Left hindlimb (tissue), 1 donor: ENCODE measurements at places on chromosomes 5 and 9.

DNA sequence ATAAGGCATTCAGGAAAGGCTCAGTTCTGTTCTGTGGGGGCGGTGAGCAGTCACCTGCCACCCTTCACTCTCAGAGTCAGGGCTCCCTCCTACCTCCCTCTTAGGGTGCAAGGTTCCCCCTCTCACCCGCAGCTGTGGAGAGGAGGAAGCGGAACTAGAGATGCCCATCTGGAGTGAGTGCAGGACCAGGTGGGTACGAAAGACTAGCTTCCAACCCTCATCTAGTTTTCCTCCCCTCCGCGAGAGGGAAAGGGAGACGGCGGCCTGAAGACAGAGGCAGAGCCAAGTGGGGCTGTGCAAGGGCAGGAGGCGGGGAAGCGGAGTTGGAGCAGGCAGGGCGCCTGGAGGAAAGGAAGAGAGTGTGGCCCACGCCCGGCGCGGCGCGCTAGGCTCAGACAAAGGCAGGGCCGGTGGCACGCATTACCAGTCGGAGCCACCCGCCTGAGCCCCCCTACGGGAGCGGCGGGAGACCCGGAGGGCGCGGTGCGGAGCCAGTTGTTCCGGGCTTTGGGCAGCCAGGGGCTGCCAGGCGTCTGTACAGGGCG, 7.3 kb downstream of the PRR7 start:
- peak; percentile 77 for DNase-seq

DNA sequence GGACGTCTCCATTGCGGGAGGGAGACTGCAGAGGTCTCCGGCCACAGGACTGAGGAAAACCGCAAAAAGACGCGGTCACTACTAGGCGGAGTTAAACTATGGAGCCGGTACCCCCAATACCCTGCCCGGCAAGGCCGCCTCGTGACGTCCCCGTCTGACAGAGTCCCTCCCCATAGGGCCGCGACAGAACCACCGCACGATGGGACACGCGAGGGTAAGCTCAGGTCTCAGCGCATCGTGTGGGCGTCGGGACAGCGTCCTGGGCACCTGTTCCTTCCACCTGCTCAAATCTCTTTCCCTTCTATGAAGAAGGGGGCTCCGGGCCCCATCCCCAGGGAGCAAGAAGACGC, 35.2 kb upstream of the GLDC start:
- no peak for DNase-seq

DNA sequence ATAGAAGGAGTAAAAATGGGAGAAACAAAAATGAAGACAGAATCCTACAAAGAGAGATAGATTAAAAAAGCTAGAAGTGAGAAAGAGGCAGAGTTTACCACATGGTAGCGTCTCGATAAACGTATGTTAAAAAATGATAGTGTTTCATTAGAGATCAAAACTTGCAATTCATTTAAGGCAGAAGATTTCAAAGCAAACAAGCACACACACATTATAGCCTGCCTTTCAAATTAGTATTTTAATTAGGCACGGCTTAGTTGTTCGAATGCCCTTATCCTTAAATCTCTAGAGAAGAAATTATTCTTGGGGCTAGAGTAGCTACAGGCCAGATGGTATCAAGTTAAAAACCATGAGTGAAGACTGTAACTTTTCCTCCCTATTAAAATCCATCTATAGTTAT, 6.0 kb downstream of the STOM start:
- DNase-seq, result no peak

GRCh38 chr5:16656561-16657191, 39.9 kb upstream of the RETREG1 start:
- DNase-seq, result peak; percentile 47

- no peak for DNase-seq
These were observed 36.5 kb upstream of the CTSV start for GRCh38 chr9:97075289-97075985.

DNA sequence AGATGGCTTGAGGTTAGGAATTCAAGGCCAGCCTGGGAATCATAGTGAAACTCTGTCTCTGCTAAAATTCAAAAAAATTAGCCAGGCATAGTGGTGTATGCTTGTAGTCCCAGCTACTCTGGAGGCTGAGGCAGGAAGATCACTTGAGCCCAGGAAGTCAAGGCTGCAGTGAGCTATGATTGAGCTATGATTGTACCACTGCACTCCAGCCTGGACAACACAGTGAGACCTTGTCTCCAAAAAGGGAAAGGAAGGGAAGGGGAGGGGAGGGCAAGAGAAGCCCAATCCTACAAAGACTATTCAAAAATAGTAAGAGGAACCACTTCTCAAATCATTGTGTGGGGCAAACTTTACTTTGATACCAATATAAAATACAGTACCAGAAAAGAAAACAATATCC, 11.2 kb downstream of the SEMA4D start:
- no peak for DNase-seq

DNA sequence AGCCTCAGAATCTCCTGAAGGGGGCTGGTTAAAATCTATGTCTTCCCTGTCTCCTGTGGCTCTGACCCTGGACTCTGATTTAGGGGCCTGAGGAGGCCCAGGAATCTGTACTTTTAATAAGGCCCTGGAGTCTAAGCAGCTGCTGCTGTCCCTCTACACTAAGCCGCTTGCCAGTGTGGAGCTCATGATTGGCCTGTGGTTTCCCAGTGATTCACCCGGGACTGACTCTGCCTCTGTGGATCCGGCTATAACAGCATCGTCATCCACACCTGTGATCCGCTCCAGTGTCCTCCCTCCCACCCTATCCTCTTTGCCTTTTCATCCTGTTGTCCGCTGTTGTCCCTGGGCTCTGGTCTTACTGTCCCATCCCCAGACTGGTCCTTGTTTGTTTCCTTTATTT, 3.7 kb downstream of the SLC31A2 start:
- no peak for DNase-seq

GRCh38 chr5:50967563-50968355, 301.3 kb downstream of the PARP8 start:
- DNase-seq, result peak; percentile 34

DNA sequence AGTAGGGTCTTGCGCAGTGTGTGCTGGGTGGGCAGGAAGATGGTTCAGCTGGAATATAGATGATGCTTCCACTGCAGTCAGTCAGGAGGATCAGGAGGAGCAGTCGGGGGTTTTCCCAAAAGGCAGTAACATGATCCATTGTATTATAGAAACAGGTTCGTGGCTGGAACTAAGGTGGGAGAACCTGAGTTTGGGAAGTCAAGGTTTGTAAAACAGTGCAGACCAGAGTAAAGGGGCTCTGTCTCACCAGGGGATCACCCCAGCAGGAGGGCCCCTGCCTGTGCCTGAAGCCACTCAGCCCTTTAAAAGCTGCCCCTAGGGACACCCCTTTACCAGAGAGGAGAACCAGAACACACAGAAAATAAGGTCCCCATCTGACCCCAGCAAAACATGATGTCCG, 213.4 kb downstream of the AUH start:
- no peak for DNase-seq

- no peak for DNase-seq
These were observed 9.2 kb upstream of the ESM1 start for GRCh38 chr5:54994628-54995027.

GRCh38 chr9:91047993-91048607, 246.5 kb downstream of the SYK start:
- no peak for DNase-seq

DNA sequence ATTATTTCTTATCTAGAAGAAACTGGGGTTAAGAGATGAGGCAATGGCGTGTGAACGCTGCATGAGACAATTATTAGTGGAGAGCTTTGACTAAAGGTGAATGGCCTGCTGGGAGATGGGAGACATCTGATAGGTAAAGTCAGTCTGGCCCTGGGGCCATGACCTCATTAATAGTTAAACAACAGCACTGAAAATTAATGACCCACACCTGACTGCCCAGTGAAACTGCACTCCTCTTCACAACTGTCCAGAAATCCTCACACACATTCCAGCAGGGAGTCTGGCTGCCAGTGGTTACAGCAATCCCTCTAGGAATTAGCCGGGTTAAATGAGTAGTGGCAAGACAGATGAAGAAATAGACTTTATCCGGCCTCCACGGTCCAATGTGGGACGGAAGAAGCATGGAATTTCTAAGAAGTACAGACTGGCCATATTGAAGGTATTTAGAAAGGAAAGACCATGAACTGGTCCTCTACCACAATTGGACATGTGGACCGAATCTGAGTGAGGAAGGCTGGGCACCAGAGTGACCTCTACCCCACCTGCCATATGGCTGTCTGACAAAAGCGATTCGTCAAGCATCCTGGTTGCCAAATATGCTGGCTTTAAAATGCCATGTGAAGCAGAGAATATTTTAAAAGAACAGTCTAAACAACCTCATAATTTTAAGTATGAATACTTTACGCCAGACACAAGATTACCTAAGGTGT, 138.4 kb downstream of the EFNA5 start:
- DNase-seq, result no peak

DNA sequence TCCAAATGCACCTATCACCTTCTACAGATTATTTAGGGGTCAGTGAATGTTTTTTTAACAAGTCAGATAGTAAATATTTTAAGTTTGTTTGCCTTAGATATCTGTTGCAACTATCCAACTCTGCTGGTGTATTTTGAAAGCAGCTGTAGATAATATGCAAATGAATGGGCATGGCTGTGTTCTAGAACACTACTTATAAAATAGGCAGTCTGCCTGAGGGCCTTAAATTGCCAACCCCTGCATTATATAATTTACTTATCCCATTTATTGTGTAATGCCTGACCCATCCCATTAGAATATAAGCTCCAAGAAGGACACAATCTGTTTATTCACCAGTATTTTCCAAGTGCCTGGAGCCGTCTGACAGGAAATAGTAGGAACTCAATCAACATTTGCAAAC, 149.0 kb downstream of the TTC39B start:
- no peak for DNase-seq

DNA sequence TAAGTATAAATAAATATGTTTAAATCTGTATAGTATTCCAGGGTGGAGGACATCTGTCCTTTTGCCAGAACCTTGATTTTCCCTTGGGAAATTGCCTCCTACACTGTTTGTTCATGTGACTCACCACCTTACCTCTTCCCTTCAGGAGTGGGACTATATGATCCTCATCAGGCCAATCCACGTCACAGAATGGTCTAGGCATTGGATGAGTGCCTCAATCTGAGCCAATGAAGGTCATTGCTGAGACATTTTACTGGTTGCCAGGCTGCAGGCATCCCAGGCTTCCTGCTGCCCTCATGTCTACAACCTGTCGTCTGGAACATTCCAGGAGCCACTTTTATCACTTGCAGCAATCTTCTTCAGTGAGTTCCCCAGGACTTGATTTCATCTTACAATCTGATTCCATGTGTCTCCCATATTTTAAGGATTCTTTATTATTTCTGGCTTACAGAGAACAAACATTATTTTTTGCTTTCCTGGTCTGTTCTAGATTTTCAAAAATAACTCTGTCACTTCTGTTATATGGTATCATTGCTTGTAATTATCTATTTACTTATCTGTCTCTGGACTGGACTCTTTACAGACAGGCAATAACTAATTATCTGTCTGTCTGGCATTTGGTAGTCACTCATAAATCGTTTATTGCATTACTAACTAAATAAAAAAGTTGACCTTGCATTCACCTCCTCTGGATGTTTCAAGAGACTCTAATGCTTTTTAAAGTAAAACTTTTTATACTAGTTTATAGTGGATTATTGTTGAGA, 107.3 kb upstream of the APC start:
- DNase-seq, result no peak

- DNase-seq, result no peak
These were observed 26.9 kb downstream of the PRLR start for GRCh38 chr5:35203403-35203802.

GRCh38 chr9:129440435-129441186, 180.3 kb downstream of the C9orf50 start:
- no peak for DNase-seq

- DNase-seq, result no peak
These were observed 607.2 kb downstream of the EFNA5 start for GRCh38 chr5:107063511-107063910.

- DNase-seq, result no peak
These were observed 47.6 kb downstream of the AQP7 start for GRCh38 chr9:33354651-33355211.

- peak; percentile 91 for DNase-seq
These were observed 4.5 kb downstream of the EGR1 start for GRCh38 chr5:138469540-138470321.

GRCh38 chr9:77605449-77606220, 42.5 kb downstream of the GNA14 start:
- no peak for DNase-seq

DNA sequence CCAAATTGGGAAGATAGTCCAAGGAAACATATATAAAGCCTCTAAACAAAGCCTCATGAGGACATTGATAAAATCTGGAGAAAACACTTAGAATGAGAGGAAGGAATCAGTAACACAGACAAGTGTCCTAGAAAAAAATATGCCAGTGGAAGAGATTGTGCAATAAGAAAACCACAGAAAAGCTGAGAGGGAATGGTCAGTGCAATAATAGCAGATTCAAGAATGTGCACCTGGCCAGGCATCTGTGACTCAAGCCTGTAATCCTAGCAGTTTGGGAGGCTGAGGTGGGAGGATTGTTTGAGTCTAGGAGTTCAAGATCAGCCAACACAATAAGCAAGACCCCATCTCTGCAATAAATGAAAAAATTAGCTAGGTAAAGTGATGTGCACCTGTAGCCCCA, 691.2 kb upstream of the CDH6 start:
- DNase-seq, result no peak

- DNase-seq, result no peak
These were observed 75.4 kb upstream of the TBC1D2 start for GRCh38 chr9:98330831-98331230.

DNA sequence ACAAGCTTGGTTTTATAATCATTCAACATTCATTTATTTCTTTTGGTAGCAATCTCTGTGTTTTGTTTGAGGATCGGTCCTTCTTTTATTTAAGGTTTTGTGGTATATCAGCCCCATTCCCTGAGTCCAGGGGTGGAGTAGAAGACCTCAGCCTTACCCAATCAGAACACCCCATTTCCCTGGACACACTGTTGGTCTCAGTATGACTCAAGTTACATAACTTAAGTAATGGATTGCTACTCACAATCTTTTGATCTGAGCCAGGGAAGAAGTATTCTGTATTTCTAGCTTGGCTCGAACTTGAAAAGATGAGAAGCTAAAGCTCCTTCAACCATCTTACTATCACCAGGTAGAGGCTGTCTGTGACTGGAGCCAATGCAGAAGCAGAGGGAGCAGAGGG, 175.2 kb upstream of the HAPLN1 start:
- no peak for DNase-seq
